Airway epithelial cell (primary cell): ENCODE measurements at places on chromosomes 1 and 21. TPM values are rescaled to one million over a fixed set of nuclear protein-coding genes. Genes with fewer than 3 reads are reported as not detected.

The BRINP3 gene
- total RNA-seq = not detected in 2 replicates

The MRPL24 gene
- 76.9 and 94.0 TPM in 2 replicates for total RNA-seq

The CD1C gene
- total RNA-seq = not detected in 2 replicates

The CHI3L1 gene
- total RNA-seq = 0.09 and 0.35 TPM in 2 replicates

The LRRC38 gene
- not detected in 2 replicates for total RNA-seq
